ENCODE measurements at places on chromosomes 2 and 18.
A peak's percentile ranks its signal among the peaks of the same experiment; 100 is the strongest.

GRCh38 chr2:229408356-229408755, 137.3 kb upstream of the PID1 start:
- no peak for DNase-seq

GRCh38 chr18:54950221-54950620, 9.0 kb downstream of the CCDC68 start:
- DNase-seq: no peak

DNA sequence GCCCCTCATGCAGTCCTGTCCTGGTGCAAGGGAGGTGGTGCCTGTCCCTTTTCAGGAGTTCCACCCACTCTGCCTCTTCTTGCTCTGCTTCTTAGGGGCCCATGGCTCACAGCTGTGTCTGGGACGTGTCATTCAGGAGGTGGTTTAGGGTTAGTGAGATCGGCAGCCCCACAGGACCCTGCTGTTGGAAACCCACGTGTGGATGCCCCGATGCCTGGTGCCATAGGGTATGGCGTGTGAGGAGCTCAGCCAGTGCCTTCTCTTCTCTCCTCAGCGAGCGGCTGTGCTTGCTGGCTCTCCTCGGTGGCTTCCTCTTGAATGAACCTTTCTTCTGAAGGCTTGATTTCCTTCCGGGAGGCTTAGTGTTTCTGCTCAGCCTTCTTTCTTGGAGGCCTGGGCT, 55.2 kb downstream of the LDLRAD4 start:
- no peak for DNase-seq

GRCh38 chr2:56197816-56198215, 14.0 kb downstream of the CCDC85A start:
- DNase-seq: no peak

DNA sequence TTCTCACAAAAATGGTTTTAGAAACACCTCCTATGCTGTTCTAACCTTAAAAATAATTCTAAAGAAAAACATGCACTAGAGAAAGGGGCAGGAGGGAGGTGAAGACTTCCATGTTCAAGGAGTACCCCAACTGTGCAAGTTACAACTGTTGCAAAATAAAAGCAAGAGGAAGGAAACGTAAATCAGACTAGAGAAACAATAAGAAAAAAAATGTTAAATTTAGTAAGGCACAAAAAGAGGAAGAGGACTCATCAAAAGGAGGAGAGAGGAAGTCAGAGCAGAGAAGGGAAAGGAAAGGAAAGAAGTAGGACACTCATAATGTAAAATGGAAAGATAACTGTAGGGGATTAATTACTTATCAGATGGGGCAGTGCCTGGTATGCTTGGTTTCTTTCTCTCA, 34.1 kb downstream of the RAPH1 start:
- DNase-seq: no peak

DNA sequence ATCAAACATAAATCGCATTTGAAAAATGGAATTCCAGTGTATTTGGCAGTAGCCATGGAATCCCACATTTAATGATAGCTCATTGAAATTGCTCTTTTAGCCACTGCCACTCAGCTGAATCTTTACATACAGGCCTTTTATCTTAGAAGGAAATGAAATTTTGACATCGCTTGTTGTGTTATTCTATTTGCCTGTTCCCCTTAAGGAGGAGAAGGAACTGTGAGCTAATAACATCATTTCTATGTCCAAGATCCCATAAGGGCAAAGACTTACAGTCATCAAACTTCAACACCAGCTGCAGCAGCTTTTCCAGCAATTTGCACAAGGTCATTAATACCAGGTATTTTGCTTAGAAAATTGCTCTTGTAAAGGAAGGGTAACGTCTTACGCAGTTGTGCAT, 6.0 kb upstream of the PDCL3 start:
- no peak for DNase-seq

DNA sequence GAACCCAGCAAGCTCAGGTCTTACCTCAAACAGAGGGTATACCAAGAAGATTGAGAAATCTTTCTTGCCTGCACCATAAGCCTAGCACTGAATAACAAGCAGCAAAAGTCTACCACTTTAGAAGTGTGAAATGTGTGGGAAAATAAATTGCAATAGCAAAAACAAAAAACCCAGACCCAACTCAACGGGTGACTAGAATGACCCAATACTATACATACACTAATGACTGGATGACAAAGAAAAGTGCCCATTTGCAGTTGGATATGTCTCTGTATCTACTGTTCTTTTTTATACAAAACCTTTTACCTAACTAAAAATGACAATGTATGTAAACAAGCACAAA, 950.6 kb downstream of the TRIB2 start:
- no peak for DNase-seq

GRCh38 chr2:28557389-28558131, 61.7 kb downstream of the PLB1 start:
- peak; percentile 57 for DNase-seq

DNA sequence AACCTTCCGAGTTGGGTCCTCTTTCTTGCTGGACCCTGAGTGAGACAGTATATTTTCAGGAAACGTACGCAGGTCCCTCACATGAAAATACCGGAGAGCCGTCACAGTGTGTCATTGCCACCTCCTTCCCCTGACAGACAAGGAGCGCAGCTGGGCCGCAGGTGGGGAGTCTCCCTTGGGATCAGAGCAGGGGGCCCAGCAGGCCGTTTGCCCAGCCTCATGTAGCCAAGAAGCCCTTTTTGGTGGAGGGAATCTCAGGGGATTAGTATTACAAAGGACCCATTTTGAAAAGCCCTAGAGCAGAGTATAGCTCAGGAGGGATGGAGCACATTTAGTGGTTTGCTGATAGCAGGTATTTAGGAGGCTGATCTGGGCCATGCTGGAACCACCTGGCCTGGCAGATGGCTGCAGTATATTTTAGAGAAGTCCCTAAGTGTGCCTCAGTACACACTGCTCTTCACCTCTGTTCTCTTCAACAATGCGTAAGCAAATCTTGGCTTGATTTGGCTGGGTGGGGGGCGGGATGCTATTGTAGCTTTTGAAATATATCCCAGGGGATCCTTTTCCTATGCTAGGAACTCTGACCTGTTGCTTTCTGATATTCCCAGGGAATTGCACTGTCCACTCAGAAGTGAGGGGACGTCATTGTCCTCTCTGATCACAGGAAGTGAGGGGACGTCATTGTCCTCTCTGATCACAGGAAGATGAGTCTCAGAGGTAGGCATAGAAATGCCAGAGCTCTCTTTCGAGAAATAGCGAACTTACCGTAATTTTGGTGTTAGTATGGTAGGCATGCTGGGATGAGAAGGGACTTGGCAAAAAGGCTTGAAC, 171.9 kb downstream of the HRH4 start:
- DNase-seq: no peak

DNA sequence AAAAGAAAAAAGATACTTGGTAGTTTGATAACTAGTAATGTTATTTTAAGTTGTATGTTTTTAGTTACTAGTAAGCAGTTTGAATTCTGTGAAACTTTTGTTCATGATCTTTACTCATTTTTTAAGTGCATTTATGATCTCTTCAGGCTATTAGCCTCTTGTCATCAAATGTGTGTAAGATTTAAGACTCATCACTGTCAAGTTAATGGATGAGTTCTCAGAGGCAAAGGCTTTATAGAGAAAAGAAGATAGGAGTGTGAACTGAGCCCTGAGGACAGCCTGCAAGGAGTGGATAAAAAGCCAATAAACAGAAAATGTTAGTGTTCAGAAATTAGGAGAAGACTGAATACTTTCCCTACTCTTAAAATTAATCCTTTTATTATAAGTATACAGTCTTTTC, 13.5 kb downstream of the NDUFV2 start:
- no peak for DNase-seq

DNA sequence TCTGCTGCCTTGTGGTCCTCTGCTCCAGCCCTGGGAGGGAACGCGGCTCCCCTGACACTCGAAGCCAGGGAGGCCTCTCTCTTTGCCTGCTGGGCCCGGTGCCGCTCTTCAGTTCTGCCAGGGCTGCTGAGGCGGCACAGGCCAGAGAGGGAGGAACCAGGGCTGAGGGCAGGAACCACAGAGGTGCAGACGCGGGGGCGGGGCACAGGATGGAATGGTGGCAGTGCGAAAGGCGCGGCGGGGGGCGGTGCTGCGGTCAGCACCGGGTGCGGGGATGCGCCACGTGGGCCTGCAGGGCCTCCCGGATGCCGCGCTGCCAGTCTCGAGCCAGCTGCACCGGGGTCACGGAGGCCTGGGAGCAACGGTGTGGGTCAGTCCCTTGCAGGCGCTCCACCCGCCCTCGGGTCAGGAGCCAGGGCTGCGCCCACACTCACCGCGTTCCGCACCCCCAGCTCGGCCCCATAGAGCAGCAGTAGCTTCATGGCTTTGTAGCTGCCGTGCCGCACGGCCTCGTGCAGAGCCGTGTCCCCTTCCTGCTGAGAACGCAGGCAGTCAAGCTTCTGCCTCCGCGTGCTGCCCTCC, 4.4 kb downstream of the ANKRD23 start:
- DNase-seq: no peak

- no peak for DNase-seq
Observed at GRCh38 chr18:45166836-45167551, 448.3 kb upstream of the SLC14A2 start.

- no peak for DNase-seq
Observed at GRCh38 chr2:240437861-240438809, 2.7 kb downstream of the GPC1 start.

DNA sequence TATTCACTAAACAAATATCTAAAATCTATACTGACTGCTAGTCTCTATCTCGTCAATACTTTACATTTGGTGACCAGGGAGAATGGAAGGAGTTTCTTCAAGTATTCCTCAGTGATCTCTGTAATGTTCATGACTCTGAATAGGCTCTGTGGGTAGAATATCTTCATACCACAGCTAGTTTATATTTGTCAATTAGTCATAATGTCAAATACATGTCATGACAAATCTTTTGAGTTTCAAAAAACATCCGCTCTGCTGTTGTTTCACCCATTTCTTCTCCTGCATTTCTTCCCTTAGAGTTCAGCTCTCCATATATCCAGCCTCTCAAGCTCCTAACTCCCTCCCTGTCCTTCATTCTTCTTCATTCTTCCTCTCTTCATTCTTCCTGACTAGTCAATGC, 206.5 kb upstream of the FANCL start:
- no peak for DNase-seq

- no peak for DNase-seq
Observed at GRCh38 chr2:144170179-144170578, 349.7 kb downstream of the ZEB2 start.

DNA sequence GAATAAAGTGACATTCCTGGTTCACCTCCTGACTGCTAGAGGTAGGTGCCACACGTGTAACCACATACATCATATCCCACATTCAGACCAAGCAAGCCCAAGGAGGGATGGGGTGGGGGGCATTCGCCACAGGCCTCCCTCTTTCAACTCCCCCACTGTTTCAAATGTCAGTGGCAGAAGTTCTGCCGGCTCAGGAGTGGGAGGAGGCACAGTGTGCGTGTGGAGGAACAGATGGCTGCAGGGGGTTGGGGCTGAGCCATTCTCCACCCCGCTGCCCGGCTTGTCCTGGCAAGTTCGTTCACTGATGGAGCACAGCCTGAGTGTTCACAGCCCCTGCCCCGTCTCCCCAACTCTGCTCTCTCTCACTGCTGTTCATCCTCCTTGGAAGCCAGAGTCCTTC, 75.4 kb upstream of the TANC1 start:
- DNase-seq: no peak

DNA sequence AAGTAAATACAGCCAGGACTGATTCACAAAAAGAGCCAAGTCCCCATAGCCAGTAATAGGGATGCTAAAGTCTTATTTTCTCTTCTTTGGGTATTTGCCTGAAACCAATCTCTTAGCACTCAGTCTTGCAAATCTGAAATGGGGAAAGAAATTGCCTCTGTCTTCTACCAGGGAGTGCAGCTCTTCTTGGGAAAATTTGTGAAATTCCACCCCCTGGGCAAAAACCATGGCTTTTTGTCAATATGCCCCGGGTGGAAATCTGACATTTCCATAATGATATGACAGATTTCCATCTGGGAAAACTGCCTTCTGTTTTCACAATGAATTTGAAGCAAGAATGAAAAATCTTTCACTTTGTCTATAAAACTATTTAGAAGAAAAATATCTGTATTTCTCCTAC, 628.1 kb downstream of the BCL11A start:
- no peak for DNase-seq

GRCh38 chr2:43300781-43301583, 74.6 kb upstream of the ZFP36L2 start:
- no peak for DNase-seq

All from GF-D8 (cell line).